Activated CD4-positive, alpha-beta T cell treated with anti-CD3 and anti-CD28 coated beads for 24 hours (primary cell): ENCODE measurements at places on chromosomes 7 and 10.

DNA sequence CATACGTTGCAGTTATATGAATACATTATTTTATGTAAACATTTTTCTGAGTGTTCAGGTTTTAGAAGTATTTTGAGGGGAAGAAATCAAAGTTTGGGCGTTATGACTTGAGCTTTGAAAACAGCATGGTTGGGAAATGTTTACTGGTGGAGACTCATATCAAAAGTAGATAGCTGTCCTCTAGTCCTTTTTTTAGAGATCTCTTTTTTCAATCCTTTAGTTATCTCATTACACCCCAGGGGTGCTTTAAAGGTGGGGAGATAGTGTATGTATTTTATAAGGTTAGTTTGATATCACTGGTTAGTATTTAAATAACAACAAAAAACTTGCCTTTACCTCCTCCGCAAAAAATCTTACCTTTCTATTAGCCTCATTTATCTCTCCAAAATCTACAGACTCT is 2.3 kb downstream of the DMTF1 start:
- no peak for DNase-seq

DNA sequence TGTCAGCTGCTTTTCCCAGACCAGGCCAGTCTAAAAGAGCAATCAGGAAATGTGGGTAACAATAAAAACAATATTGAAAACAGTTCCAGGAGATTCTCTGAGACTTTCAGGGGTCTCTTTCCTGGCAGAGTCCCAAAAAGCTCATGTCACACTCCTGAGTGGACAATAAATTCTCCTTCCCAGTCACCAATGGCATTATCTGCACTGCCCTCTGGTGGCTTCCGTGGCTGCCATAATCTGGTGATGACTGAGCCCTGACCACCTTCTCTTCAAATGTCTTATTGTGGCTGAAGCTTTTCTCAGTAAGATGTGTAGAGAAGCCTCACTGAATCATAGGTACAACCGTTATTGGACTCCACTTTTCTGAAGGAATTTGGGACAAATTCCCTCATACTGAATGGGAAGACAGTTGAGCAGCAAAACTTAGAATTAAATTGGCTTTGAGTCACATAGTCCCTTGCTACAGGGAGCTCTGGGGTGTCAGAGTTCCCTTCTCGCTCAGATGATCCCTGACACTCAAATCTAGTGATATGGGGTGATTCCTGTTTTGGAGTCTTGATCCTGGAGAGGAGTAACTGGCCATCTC is 24.4 kb upstream of the ASAH2 start:
- DNase-seq, result no peak

GRCh38 chr7:123924941-123925340 is at the start of gene SPAM1:
Gene SPAM1, plus strand, starts transcription at chr7:123925241. Its CDS starts 28,330 bp downstream, at chr7:123953571.
- DNase-seq, result no peak

- DNase-seq, result no peak
Observed at GRCh38 chr10:100744136-100744986, 1.0 kb upstream of the PAX2 start.

- no peak for DNase-seq
Observed at GRCh38 chr7:26193432-26194207, 6.9 kb downstream of the HNRNPA2B1 start.

DNA sequence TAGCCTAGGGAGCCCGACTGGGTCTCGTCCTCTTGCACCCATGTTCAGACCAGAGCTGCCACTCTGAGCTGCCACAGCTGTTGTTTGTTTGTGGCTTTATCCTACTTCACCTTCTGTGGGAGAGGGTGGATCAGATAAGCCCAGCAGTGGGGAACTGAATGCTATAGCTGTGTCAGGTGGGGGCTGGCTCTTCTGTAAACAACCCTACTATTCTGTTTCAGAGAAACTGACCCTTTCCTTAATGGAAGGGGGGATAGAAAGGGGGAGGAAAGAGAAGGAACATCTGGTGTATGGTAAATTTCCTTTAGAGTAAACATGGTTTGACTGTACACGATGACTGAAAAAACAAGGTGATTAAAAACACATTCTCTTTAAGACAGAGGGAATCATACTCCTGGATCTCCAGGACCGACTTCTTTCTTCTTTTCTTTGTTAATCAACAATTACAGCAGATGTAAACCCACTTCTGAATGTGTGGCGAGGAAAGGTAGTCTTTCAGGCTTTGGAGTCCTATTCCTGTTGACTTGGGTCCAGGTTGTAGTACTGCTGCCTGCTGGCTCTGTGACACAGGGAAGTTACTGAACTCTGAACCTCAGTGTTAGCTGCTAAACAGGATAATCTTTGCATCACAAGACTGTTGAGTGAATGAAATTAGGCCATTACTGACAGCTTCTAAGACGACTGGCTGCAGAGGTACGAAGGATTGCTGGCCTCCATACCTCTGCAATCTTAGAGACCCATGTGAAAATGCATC is 6.0 kb downstream of the PRXL2A start:
- no peak for DNase-seq
